ENCODE measurements at places on chromosomes 7 and 10. TPM values are rescaled to one million over a fixed set of nuclear protein-coding genes. Genes with fewer than 3 reads are reported as not detected.
A peak's percentile ranks its signal among the peaks of the same experiment; 100 is the strongest.

- peak; percentile 50 for DNase-seq
Observed at GRCh38 chr7:155377838-155378579, 79.9 kb upstream of the EN2 start.

WIPF3 gene
- 3.8 TPM for polyA plus RNA-seq

DMBT1 gene
- polyA plus RNA-seq: not detected

GRCh38 chr10:3681642-3682554 is 103.1 kb downstream of the KLF6 start:
- DNase-seq: no peak

GRCh38 chr10:124648738-124649137 is 95.4 kb downstream of the FAM53B start:
- peak; percentile 82 for DNase-seq

GRCh38 chr7:68977385-68978055 is 620.8 kb upstream of the AUTS2 start:
- DNase-seq: peak; percentile 32

NUTM2E gene
- 0.22 TPM for polyA plus RNA-seq

GRCh38 chr7:151786936-151787335 is 90.0 kb downstream of the PRKAG2 start:
- no peak for DNase-seq

DNA sequence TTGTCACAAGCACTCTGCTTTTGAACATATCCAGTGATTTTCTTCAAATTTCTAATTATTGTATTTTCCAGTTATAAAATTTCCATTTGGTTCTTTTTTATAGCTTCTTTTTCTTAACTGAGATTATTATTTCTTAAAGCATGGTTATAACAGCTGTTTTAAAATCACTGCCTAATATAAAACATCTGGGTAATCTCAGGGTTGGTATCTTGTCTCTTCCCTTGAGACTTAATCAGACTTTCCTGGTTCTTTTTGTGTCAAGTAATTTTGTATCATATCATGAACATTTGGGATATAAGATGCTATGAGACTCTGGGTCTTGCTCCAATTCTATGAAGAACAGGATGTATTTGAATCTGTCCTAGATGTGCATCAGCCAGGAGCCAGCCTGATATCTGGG is 93.6 kb downstream of the HIBADH start:
- DNase-seq: no peak

DNA sequence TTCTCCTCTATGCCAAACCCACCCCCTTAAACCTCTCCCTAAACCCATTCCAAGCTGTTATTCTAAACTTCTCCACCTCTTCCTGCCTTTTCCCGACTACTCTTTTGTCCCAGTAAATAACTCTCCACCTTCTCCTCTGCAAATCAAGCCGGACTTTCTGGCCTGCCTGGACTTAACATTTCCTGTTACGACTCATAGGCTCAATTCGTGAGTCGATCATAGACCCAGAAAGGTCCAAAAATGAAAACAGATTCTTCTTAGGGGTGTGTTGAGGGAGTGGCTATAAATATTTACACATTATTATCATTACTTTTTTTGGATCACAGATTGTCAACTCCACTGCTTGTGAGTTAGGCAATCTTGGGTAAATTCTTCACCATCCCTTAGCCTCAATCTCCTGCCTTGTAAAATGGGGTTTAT is 59.0 kb upstream of the HABP2 start:
- DNase-seq: no peak

DNA sequence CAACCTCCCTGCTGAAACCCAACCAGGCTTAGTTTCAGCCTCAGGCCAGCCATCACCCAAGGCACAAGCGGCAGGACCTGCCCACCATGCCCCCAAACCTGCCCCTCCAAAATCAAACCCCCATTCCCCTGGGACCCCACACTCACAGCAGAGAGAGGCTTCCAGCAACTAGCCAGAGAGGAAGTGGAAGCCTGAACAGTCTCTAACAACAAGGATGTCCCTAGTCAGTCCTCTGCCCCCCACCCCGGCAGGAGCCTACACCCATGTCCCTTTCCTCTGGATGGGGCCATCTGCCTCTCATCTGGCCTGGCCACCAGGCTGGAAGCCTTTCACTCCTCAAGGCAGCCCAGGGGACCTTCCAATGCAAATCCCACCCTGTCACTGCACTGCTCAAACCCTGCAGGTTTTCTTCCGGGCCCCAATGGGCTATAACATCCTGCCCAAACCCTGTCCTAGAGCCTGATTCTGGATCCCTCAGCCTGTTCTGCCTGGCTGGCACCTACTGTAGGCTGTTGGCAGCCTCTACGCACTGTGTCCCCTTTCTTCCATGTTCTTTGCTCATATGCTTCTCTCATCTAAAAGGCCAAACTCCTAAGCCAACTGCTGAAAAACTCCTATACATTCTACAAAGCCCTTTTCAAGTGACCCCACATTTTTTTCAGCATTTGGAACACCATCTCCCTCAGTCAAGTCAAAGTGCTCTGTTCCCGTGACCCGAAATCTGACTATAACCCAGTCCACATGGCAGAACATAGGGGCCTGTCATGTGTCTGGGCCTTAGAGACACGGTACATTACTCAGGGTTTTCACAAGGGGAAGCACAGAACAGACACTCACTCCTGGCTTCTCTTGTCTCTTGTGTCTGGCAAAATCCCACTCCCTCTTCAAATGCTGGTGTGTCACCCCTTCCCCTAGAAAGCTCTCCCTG is 253.3 kb downstream of the TNS3 start:
- DNase-seq: no peak

DNA sequence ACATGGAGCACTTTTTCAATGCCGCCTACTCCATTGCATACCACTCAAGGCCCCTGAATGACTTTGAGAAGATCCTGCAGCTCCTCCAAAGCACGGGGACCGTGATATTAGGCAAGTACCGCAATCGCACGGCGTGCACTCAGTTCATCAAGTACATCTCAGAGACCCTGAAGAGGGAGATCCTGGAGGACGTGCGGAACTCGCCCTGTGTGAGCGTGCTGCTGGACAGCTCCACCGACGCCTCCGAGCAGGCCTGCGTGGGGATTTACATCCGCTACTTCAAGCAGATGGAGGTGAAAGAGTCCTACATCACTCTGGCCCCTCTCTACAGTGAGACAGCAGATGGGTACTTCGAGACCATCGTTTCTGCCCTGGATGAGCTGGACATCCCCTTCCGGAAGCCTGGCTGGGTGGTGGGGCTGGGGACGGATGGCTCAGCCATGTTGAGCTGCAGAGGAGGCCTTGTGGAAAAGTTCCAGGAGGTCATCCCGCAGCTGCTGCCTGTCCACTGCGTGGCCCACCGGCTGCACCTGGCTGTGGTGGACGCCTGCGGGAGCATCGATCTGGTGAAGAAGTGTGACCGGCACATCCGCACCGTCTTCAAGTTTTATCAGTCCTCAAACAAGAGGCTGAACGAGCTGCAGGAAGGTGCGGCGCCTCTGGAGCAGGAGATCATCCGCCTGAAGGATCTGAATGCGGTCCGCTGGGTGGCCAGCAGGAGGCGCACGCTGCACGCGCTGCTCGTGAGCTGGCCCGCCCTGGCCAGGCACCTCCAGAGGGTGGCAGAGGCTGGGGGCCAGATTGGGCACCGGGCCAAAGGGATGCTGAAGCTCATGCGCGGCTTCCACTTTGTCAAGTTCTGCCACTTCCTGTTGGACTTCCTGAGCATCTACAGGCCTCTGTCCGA is 12.7 kb upstream of the ATP6V0E2 start:
- DNase-seq: no peak

AGR2 gene
- 15.1 TPM for polyA plus RNA-seq

DNA sequence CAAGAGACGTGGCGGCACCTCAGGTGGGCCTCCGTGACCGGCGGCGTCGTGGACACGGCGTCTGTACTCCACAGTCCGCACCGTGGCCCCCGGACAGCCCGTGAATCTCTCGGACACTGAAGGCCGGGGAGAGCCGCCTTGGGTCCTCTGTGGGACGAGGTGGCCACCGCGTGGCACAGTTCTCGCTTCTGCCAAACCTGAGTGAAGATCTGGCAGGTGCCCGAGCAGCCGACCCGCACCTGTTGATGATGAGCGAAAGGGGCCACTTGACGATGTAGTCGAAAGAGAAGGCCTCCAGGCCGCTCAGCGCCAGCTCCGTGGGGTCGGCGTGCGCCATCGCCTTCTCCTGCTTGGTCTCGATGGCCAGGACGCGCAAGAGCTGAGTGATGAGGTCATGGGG is 8.5 kb upstream of the ADAM8 start:
- no peak for DNase-seq

GRCh38 chr10:132563485-132564248 is 26.1 kb downstream of the INPP5A start:
- DNase-seq: no peak

- DNase-seq: no peak
Observed at GRCh38 chr7:158053183-158053915, 534.3 kb downstream of the PTPRN2 start.

OR2A7 gene
- polyA plus RNA-seq: 3.5 TPM

COL26A1 gene
- polyA plus RNA-seq: 3.5 TPM

GRCh38 chr10:123864923-123865322 is 26.7 kb downstream of the CPXM2 start:
- DNase-seq: no peak

DNA sequence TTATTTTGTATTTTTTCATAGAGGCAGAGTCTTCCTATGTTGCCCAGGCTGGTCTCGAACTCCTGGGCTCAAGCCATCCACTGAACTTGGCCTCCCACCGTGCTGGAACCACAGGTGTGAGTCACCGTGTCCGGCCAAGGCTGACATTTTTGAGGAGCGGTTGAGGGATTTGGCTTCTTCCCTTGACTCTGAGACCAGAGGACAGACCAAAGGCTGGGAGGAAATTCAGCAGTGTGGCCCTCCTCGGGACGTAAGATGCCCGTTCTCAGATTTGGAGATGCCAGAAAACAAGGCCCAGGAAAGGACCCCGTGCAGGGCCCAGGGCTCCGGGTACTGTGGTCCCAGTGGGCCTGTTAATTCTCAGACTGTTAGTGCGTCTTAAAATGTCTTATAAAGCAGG is 146.2 kb downstream of the WDR37 start:
- DNase-seq: no peak

TRPV6 gene
- polyA plus RNA-seq: 5.5 TPM

SORBS1 gene
- polyA plus RNA-seq: 12.2 TPM

DNA sequence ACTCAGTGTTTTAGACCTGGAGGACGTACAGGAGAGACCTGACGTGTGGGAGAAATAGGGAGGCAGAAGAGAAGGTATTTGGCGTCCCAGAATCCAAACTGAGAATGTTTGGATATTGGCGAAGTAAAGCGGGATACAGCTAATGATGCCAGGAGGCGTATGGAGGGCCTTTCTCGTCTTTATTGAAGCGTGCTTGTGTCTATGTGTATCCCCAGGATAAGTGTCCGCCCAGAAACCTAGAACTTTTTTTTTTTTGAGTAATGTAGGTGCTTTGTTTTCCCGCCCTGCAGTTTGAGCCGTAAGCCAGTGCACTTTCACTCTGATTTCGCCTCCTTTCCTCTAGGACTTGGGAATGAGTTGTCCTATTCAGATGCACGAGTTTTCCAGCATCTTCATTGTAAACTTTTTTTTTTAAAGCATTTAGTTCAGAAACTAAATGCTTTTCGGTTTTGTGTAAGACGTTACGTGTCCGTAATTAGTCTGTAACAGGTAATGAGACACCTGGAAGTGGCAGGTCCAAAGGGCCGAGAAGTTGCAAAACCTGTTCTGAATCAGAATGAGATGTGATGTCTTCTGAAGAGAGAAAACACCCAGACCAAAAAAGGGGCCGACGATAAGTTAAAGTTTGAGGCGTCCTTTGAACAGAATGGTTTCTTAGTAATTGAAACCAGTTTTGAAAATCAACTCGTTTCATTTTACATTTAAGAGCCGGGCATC is 746 bp downstream of the ARL5B start:
- DNase-seq: peak; percentile 71

DGKB gene
- 0.26 TPM for polyA plus RNA-seq

- no peak for DNase-seq
Observed at GRCh38 chr10:119131512-119132240, 27.8 kb downstream of the DENND10 start.

- DNase-seq: peak; percentile 82
Observed at GRCh38 chr10:30432622-30433305, 1.2 kb upstream of the MAP3K8 start.

DNA sequence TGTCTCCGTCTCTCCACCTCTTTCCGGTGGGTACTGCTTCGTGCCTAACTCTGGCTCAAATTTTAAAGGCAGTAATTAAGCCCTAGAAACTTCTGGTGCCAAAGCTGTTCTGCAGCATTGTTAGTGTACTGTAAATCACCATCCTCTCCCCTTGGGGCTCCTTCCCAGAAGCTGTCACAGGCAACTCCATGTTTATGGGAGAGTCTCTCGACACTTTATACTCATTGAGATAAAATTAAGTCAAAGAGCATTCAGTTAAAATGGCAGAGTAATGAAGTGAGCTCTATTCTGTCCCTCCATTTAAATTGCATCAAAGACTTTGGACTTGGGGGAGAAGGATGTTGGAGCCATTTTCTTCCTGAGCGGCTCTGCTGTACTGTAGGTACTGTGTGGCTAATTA is 274.8 kb downstream of the SFMBT2 start:
- DNase-seq: no peak

DNA sequence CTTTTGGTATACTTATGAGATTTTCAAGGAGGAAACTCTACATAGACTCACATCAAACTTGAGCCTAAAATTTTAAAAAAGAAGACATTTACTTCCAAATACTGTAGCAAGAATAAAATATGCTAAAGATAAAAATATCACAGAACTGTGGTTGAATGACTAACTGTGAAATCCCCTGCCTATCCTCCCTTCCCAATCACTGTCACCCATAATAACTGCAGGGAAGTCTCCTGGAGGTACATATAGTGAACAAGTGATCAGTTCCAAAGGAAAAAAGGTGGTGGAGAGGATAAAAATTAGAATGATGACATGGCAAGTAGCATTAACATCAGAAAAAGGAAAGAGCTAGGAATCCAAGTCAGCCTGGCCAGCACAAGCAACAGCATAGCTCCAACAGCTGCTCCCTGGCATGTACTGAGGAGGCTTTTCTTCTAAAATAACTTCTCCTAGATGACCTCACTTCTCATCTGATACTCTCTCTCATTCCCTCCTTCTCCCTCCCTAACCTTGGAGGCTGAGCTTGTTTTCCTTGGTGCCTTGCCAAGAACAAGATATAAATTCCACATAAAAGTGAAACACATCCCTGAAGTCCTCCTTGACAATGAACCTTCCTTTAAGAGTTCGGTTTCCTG is 124.0 kb downstream of the IQUB start:
- DNase-seq: peak; percentile 38

DNA sequence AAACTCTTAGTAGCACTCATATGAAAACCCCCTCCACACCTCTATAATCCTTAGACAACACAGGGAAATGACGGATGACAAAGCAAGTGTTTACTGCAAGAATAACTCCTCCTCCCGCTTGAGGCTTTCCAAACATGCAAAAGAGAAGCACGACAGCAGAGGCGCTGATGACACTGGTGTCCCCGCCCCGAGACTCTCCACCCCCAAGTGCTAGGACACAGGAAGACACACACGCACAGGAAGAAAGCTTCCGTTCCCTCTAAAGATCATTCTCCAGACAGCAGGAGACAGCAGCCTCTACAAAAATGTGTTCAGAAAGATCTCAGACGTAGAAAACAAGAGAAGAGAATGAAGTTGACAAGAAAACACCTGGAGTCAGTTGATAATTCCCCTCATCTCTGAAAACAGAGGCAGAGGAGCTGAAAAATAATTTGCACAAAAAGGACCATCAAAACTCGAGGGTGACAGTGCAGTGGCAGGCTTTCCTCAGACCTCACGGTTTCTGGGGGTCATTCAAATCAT is 90.2 kb downstream of the DLG5 start:
- no peak for DNase-seq

PKD1L1 gene
- polyA plus RNA-seq: 0.32 TPM

NPSR1 gene
- polyA plus RNA-seq: not detected

- no peak for DNase-seq
Observed at GRCh38 chr7:143958781-143959180, 4.1 kb downstream of the OR2F1 start.

- no peak for DNase-seq
Observed at GRCh38 chr10:110600487-110601101, 33.1 kb downstream of the SMC3 start.

- no peak for DNase-seq
Observed at GRCh38 chr7:77843194-77843593, 44.6 kb downstream of the PHTF2 start.
